ENCODE measurements at places on chromosomes 5 and 9.

DNA sequence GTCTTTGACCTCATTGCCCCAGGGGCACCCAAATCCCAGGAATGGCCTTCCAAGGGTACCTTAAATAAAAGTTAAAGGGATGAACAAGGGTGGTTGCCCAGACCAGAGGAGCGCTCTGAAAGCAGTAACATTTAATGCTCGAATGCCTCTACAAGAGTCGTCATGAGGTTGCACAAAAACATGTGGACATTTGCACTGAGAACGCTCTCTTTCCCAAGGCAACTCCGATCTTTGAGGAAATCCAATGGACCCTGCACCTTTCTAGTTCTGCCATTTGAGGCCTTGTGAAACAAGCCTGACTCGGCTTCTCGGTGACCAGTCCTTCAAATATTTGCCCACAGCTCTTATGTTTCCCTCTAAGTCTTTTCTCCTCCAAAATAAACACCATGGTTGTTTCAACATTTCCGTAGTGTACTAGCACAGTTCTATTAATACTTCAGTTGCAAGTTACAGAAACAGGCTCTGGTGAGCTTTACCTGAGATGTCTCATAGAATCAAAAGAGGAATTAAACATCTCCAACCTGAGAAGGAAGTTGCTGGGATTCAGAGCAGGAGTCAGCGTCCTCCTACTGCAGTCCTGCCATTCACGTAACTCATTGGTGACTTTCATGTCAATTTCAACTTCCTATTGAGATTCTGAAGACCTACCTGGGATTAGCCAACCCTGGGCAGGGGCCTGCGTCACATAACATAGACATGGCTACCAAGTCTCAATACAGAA, 168.8 kb upstream of the RAI14 start:
- DNase-seq: no peak

DNA sequence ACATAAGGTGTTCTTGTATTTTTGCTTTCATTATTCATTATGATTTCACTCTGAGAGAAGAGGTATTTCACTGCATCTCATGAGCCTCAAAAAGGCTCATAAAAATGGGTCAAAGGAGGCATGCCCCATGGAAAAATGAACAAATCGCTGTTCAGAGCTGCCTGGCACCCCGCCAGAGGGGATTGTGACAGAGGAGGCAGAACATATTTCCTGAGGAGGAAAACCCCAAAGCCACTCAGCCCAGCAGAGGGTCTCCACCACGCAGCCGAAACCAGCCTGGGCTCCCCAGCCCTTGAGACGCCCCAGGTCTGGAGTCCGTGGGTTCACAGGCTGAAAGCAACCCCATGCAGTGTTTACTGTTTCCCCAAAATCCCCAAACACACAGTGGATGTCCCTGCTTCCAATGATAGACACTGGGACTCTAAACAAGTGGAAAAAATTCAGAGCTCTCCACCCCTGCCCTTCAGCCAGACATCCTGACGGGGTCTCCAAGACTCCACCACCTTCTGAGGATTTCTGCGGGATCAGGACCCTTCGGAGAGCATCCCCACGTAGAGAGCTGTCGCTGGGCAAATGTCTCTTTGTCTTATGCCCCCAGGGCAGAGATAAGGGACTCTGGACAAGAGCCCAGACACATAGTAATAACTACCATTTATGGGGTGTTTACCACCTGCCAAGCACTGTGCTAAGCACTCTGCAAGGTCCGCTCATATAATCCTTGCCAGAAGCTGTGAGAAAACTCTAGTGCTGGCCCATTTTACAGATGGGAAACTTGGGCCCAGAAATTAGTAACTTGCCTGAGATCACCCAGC, 122.3 kb downstream of the PAX5 start:
- no peak for DNase-seq

DNA sequence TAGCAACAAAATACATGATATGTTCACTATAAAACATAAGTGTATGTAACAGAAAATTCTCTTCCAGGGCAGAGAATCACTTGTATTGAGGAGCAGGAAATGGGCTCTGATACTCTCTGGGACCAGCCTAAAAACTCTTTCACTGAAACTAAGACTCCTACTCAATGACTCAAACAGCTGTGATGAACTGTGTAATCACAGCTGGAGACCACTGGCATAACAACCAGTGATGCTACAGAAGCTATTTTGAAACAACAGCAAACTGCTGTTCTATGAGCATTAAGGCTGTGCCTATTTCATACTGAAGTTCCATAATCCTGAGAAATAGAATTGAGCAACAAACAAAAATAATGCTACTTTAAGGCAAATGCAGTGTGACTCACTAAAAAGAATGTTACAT, 594.0 kb downstream of the HINT1 start:
- no peak for DNase-seq

GRCh38 chr9:137666955-137667670, 48.3 kb downstream of the EHMT1 start:
- peak; percentile 83 for DNase-seq

GRCh38 chr9:135925496-135926133, 18.3 kb upstream of the CAMSAP1 start:
- no peak for DNase-seq

DNA sequence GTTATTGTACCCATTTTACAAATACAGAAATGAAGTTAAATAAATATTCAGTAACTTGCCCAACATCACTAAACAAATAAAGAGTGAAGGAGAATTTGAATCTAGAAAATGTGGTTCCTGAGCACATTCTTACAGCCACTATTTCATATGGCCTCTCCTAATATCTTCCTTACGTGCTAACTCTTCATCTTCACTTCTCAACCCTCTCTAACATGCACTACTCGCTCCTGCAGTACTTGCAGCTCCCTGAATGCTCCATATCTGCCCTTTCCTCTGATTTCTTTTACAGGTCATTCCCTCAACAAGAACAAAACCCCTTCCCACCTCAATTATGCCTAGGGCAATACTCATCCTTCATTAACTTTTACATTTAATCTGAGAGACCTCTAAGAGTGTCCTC, 711.5 kb downstream of the CETN3 start:
- DNase-seq: no peak

DNA sequence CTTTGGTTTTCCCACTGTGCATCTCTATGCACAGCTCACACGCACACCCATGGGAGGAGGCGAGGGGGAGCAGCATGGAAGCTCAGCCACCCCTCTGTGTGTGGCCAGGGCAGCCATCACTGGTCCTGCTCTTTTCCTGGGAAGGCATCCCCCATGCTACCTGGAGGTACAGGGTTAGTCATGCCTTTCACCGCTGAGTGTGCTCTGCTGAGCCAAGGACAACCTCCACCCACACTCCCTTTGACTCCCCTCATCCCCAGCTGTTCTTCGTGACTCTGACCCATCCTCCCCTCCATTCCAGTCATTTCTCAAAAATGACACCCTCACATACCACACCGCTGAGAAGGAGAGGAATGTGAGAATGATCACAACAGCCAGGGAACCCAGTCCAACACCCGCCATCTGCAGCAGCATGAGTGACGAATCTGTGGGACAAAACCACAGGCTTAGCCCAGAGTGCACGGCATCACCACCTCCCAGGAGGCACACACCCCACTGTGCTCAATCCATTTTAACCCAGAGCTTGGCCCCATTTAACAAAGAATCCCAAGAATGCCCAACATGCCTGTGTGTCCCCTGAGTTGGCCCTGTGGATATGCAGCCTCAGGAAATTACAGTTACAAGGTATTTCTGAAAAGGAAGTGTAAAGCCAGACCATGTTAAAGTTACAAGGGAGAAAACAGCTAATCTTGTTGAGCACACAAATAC, 133.4 kb downstream of the SUSD1 start:
- no peak for DNase-seq

DNA sequence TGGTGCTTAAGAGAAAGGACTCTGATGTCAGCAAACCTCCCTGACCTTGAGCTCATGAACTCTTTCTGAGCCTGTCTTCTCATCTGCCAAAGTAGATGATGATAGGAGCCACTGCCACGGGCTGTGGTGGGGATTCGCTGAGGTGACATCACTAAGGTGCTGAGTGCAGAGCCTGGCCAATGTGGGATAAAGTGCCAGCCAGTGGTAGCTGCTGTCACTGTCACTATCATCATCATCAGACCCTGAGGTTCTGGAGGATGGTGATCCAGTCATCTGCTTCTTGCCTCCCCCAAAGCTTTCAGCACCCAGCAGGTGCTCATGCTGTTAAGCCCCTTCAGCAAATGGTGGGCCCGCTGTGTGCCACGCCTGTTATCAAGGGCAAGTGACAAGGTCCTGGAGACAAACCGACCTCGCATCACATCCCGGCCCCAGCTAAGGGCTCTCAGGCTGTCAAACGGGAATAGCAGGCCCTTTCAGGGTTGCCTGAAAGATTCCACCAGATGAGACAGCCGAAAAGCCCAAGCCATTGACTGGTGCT, 6.4 kb downstream of the FPGS start:
- no peak for DNase-seq

DNA sequence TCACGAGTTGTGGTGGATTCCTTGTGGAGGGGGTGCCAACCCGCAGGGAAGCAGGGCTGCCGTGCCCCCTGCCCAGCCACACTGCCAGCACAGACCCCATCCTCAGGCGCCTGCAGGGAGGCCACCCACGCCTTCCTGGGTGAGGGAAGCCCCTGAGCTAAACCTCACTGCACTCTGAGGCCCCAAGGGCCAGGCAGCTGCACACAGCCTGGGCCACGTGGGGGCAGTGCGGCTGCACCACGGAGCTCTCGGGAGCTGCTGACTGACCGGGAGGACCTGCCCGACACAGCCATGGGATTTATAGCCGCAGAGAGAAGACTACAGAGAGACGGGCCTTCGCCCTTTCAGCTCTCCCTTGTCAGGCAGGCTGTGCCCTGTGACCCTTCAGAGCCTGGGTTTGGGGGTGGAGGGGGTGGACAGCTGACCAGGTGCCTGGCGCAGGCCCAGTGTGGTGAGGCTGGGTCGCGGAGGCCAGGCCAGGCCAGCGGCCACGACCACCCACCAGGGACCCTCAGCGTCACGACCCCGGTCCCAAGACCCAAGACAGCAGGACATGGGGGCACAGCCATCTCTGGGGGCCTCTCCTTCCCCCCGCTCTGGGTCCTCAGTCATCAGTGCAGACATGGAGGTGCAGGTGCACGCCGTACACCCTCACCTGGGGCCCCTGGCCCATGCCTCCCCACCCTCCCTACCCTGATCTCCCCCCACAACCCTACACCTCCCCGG, 4.3 kb upstream of the AHRR start:
- no peak for DNase-seq

GRCh38 chr5:57655228-57655627, 172.6 kb upstream of the ACTBL2 start:
- no peak for DNase-seq

DNA sequence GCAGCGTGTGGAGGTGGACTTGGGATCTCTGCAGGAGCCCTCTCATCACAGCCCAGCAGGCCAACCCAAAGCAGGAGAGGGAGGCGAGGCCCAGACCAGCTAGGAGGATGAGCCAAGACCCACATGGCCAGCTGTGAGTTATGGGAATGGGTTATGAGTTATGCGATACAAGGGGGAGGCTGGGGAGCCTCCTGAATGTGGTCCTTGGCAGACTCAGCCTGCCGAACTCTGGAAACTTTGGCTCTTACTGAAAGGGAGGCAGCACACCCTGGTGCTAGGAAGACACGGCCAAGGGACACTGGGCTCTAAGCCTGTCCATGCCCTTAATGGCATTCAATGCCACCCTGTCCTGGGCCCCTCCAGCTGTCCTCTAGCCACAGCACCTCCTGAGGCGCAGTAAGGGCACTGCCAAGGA, 7.7 kb upstream of the VAV2 start:
- DNase-seq: no peak

- no peak for DNase-seq
Measured at GRCh38 chr5:153445875-153446579, 44.4 kb upstream of the GRIA1 start.

DNA sequence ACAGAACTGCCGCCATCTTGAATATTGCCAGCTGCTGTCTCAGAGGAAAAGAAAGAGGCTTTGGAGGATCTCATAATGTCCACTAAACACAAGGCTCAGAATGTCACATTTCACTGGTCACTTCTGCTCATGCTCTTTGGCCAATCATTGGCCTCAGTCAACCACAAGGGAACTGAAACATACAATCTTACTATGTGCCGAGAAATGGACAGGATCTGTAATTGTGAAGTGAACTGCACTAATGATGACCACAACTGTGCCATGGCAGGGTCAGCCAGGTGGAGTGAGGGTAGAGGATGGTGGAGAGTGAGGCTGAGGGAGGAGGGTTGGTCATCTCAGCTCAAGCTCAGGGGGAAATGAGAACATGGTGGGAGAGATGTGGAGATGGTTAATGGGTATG, 32.8 kb downstream of the GDNF start:
- DNase-seq: no peak

- DNase-seq: no peak
Measured at GRCh38 chr9:27791311-27791710, 218.0 kb upstream of the C9orf72 start.

GRCh38 chr5:82817897-82818676, 259.1 kb downstream of the TMEM167A start:
- no peak for DNase-seq

GRCh38 chr5:13303445-13303844, 641.0 kb downstream of the DNAH5 start:
- DNase-seq: no peak

- DNase-seq: no peak
Measured at GRCh38 chr5:154776167-154776566, 21.0 kb downstream of the LARP1 start.

GRCh38 chr9:100063185-100063584, 35.6 kb downstream of the ERP44 start:
- DNase-seq: no peak

- no peak for DNase-seq
Measured at GRCh38 chr9:112541685-112542084, 55.1 kb downstream of the KIAA1958 start.

GRCh38 chr5:143379606-143380005, 23.9 kb downstream of the NR3C1 start:
- no peak for DNase-seq

DNA sequence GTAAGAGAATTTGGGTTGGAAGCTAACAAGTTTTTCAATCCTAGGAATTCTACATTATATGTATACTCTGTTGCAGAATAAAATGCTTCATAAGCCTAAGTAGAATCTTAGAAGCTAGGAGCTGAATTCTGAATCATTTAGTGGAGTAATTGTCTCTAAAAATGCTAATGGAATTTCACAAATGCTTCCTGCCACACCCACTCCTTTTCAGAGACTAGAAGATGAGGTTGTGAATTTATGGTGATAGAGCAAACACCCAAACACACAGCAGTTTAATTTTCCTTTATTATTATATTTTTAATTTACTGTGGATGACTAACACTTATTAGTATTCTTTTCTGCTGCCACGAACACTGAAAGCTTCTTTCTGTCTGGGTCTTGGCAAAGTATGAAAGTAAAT, 208.0 kb upstream of the PDE4D start:
- DNase-seq: no peak

GRCh38 chr5:156094001-156094400, 233.0 kb upstream of the SGCD start:
- DNase-seq: no peak

All from NCI-H2107 (cell line).